8988T (cell line): ENCODE measurements at places on chromosomes 4 and X.

DNA sequence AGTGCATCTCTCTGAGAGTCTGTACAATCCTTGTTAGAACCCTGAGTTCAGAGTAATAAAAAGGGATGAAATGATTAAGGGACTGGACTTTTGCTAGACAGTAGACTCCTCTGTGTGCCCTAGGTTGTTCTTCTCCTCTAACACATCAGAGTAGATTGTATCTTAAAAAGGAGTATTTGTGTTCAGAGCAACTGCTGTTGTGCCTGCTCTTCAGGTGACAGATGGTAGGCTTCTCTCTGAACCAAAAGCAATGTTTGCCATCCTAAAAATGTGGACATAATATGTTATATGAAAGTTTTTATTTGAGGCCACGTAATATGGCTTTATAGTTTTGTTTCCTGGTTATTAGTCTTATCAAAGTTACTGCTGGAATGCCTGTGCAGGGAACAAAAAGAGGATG, 588.6 kb upstream of the FAT1 start:
- DNase-seq: no peak

- DNase-seq: no peak
Measured at GRCh38 chr4:101682946-101683345, 107.6 kb upstream of the BANK1 start.

- DNase-seq: no peak
Measured at GRCh38 chr4:89119836-89120235, 8.5 kb downstream of the TIGD2 start.

- DNase-seq: no peak
Measured at GRCh38 chr4:110484029-110484428, 8.1 kb downstream of the ENPEP start.

DNA sequence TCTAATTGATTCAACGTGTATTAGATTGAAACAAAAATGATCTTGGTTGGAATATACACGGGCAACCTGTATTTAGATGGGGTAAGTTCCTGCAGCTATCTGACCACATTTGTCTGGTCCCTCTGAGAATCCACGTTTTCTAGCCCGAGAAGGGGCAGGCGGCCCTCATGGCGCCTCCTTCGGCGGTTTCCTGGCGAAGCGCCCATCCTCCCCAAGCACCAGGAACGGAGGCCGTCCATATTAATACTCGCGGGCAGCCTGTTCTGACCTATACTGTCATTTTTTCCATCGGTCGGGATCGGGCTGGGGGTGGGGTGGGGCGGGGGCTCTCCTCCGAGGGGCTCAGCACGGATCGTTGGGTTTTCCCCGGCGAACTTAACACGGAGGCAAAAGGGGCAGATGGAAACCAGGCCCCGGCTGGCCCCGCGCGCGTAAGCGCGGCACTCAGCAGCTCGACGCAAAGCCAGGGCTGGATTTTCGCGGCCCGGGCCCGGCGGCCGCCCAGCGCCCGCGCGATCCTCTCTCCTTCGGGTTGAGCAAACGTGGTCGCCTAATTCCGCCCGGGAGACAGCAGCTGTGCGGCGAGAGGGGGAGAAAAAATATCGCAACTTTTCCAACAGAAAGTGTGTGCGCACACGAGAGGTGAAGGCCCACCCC, 77.2 kb upstream of the BCOR start:
- DNase-seq: no peak
